Foreskin keratinocyte (primary cell): ENCODE measurements at places on chromosomes 13 and 19. TPM values are rescaled to one million over a fixed set of nuclear protein-coding genes. Genes with fewer than 3 reads are reported as not detected.

IZUMO4 gene
- 3.8 and 4.4 TPM in 2 replicates for polyA plus RNA-seq

PCDH8 gene
- polyA plus RNA-seq = not detected in 2 replicates

TPTE2 gene
- polyA plus RNA-seq = not detected in 2 replicates

ZNF772 gene
- 1.4 TPM in 2 replicates for polyA plus RNA-seq

MTRF1 gene
- 4.7 and 7.7 TPM in 2 replicates for polyA plus RNA-seq

FXYD3 gene
- polyA plus RNA-seq = 420 and 522 TPM in 2 replicates

IZUMO2 gene
- polyA plus RNA-seq = not detected in 2 replicates

POU2F2 gene
- 49.6 and 59.3 TPM in 2 replicates for polyA plus RNA-seq
